ENCODE measurements at places on chromosomes 7 and 10. TPM values are rescaled to one million over a fixed set of nuclear protein-coding genes. Genes with fewer than 3 reads are reported as not detected.

- DNase-seq, result no peak
Measured at GRCh38 chr10:86266446-86267242, 100.0 kb downstream of the GRID1 start.

ZMIZ1 gene
- 7.7 TPM for total RNA-seq

DNA sequence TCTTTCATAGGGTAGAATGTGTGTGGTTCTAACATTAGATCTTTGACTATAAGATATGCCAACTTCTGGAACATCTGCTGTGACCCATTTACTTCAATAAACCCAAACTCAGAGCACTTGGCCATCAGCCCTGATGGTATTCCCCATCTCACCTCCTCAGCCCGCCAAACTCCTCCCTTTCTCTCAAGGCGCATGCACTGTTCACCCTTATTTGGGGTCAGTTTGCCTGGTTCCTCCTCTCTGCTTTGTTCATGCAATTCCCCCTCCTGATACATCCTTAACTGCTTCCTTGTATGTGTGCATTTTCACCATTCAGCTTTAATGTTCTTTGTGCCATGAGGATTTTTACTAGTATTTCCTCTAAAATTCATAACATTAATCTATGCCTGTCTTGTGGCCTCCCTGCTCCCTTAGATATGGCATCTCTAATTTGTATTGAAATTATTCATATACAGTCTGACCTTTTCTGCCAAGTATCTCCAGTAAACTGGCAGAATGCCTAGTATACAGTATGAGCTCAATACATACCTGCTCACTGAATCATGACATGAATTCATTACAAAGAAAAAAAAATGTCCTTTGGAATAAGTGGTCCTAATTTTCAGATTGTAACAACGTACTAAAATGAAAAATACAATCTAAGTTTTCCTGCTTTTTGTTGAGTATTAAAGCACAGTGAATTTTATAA lies 336.8 kb upstream of the IGFBP3 start:
- DNase-seq, result no peak

DNA sequence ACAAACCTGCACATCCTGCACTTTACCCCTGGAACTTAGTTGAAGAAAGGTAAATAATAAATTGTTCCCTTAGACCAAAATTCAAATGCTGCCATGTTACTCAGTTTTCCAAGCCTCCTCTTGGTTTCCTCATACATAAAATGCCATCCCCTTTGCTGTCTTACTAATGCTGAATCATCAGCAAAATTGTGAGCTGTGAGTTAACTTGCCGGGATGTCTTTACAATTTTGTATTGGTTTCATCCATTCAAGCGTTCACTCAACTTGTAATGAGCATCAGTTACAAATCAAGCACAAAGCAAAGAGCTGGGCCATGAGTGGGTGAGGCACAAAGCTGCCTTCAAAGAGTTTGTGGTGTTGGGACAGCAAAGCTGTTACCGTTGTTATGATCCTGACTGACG lies 395.8 kb upstream of the ZMIZ1 start:
- DNase-seq, result no peak

CDH23 gene
- total RNA-seq, result under 0.01 TPM

DNA sequence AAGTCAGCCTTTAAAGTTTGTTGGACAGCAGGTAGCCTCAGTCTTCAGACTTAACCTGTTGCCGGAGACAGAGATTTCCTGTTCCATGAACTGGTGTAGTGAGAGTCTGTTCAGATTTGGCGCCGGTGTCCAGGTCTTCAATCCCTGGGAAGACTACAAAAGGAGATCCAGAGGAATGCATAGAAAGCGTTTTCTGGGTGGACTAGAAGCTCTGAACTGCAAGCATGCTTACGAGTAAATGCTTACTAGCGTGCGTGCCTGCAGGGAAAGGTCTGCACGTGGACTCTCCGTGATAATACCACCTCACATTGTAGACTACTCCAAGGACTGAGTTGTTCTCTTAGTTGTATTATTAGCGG lies 878 bp downstream of the GLRX3 start:
- DNase-seq, result no peak

GRCh38 chr7:123177442-123177841 lies 22.3 kb downstream of the SLC13A1 start:
- DNase-seq, result no peak

GRCh38 chr7:5614600-5614999 lies 166.9 kb downstream of the RNF216 start:
- DNase-seq, result no peak

DNA sequence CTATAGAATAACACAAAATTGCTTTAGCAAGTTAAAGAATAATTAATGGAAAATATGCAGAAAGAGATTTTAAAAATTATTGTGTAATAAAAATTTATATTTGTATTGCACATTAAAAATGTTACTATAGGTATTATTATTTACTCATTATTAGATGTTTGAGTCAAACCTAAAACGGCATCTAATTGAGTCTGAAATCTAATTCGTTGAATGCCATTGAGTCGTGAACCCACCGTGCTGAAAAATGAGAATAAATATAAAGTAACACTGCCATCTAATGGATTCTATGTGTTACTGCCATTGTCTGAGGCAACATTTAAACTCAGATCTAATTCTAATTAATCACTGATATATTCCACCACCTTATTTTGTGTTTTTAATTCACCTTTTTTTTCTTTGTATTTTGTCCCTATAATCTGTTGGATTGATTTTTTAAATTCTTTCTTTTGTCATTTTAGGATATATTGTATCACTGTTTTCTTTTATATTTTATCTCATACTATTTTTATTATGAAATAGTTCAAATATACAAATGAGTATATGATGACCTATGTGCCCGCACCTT lies 62.2 kb downstream of the SAMD9 start:
- DNase-seq, result no peak

NFE2L3 gene
- total RNA-seq, result 68.0 TPM

All from pulmonary artery endothelial cell (primary cell).